Colonic mucosa (tissue), 4 donors: ENCODE measurements at places on chromosomes 1 and 21. TPM values are rescaled to one million over a fixed set of nuclear protein-coding genes. Genes with fewer than 3 reads are reported as not detected.

DNA sequence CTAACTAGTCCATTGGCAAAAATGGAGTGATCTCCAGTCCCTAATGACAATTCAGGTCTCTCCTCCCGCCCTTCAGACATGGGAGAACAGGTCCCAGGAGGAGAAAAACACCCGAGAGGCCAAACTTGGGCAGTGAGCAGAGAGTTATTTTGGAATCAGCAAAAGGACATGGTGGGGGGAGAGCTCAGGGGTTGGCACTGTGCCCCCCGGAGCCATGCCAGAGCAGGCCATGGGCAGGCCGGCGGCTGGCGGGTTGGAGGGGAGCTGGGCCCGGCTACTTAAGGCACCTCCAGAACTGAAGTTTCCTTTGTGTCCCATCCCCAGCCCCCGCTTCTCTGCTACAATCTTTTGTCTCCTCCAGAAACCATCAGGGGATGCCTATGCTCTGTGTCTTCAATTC is 7.1 kb downstream of the LGR6 start:
- DNase-seq, result no peak
- no peaks in the 10 kb centered on the region for H3K36me3 ChIP-seq
- H3K27ac ChIP-seq, result no peak overlapping the region
- no peaks in the 10 kb centered on the region for H3K4me1 ChIP-seq
- H3K27me3 ChIP-seq, result no peaks in the 10 kb centered on the region

GRCh38 chr1:21854751-21855131 is 42.7 kb downstream of the LDLRAD2 start:
- H3K36me3 ChIP-seq, result peaks cover 21% of the 10 kb centered on the region
- H3K27me3 ChIP-seq, result no peaks in the 10 kb centered on the region
- no peak overlapping the region for H3K4me3 ChIP-seq
- DNase-seq, result no peak

DNA sequence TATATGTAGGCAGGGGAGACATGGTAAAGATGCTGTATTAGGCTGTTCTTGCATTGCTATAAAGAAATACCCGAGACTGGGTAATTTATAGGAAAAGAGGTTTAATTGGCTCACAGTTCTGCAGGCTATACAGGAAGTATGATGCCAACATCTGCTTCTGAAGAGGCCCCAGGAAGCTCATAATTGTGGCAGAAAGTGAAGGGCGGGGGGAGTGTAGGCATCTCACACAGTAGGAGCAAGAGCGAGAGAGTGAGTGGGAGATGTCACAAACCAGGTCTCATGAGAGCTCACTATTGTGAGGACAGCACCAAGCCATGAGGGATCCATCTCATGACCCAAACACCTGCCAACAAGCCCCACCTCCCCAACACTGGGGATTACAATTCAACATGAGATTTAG is 21.1 kb downstream of the MAN1A2 start:
- H3K4me1 ChIP-seq, result no peaks in the 10 kb centered on the region
- H3K27me3 ChIP-seq, result no peaks in the 10 kb centered on the region
- H3K36me3 ChIP-seq, result no peaks in the 10 kb centered on the region
- DNase-seq, result no peak
- no peak overlapping the region for H3K27ac ChIP-seq

DNA sequence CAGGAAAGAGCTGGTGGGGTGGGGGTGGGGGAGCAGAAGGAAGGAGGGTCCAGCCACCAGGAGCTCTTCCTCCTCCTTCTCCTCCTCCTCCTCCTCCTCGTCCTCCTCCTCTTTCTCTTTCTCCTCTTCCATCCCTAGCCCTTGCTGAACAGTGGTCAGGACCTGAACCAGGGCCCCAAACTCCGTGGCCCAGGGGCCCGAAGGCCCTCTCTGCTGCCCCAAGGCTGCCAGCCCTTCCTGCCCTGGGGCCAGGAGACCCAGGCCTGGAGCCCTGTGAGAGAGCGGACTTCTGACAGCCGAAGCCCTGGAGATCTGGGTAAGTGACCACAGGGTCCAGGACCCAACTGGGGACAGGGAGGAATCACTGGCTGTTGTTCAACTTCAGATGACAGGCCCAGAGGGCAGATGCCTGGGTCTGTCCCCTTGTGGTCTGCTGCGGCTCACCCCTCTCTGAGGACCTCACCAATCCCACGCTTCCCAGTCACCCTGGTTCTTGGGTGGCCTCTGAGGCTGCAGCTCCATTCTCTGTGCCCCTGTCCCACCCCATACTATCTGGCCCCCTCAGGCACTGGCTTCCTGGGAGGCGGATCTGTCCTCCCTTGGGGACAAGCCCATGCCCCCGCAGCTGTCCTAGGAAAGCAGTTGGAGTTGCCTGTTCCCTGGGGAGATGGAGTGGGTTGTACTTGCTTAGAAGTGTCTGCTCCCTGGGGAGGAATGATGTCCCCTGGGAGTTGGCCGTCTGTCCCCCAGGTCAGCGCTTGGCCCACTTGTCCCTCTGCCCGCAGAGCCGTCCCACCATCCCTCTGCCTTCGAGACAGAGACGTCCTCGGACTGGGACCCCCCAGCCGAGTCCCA is 51.8 kb downstream of the VWA5B1 start:
- H3K27ac ChIP-seq, result no peak overlapping the region
- H3K4me1 ChIP-seq, result no peaks in the 10 kb centered on the region
- no peaks in the 10 kb centered on the region for H3K36me3 ChIP-seq
- no peak overlapping the region for H3K4me3 ChIP-seq

DNA sequence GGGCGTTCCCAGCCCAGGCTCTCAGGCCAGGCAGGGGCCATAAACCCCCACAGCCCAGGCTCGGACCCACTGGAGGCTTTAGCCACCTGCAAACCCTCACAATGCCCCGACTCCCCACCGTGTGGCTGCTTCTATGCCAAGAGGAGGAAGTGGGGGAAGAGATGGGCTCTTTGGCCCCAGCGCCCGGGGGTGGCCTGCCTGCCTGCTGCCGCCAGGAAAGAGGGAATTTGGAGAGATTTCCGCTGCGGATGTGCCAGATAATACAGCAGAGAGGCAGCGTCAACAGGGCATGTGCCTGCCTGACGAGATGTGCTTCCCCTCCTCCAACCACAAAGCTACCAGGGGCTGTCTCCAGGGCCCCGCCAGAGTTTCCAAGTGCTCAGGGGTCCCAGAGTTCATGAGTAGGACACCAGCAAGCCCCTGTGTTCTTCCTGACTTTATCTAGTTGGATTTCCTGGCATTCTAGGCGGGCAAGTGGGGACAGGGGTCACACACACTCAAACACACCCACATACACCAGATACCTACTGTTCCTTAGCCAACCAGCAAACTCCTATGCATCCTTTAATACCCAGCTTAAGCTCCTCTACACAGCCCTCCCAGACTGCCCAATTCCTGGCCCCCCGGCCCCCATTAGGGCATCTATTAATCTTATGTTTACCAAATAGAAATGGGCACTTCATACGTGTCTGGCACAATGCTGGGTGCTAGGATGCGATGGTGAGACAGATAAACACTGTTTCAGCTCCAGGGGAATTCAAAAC is 14.1 kb downstream of the EPHA2 start:
- H3K4me3 ChIP-seq, result no peak overlapping the region
- no peaks in the 10 kb centered on the region for H3K36me3 ChIP-seq
- no peak for DNase-seq
- no peak overlapping the region for H3K27ac ChIP-seq
- H3K4me1 ChIP-seq, result peaks cover 15% of the 10 kb centered on the region

- H3K36me3 ChIP-seq, result no peaks in the 10 kb centered on the region
- no peaks in the 10 kb centered on the region for H3K27me3 ChIP-seq
- no peak overlapping the region for H3K27ac ChIP-seq
- no peaks in the 10 kb centered on the region for H3K4me1 ChIP-seq
Measured at GRCh38 chr1:59323879-59324278, 27.0 kb downstream of the FGGY start.

GRCh38 chr1:171280599-171280998 is 32.3 kb downstream of the FMO1 start:
- no peak overlapping the region for H3K27ac ChIP-seq
- H3K27me3 ChIP-seq, result no peaks in the 10 kb centered on the region
- no peak for DNase-seq
- no peaks in the 10 kb centered on the region for H3K36me3 ChIP-seq

DNA sequence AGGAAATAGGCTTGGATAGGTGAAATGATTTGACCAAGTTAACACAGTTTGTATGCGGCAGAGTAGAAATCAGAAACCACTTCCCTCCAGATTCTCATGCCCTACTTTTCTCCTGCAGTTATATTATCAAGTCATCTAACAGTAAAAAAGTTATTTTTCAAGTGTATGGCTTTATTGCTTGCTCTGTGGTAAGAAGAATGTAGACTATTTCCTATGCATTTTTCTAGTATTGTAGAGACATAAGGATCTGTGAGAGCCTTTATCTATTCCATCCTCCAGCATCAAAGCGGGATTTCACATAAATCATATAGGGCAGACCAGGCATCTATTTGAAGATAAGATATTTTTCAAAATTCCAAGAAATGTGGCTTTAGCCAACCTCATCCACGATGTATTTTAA is 208.5 kb downstream of the TTLL7 start:
- H3K4me3 ChIP-seq, result no peak overlapping the region
- H3K36me3 ChIP-seq, result no peaks in the 10 kb centered on the region
- no peaks in the 10 kb centered on the region for H3K4me1 ChIP-seq
- DNase-seq, result no peak
- H3K27me3 ChIP-seq, result no peaks in the 10 kb centered on the region

DNA sequence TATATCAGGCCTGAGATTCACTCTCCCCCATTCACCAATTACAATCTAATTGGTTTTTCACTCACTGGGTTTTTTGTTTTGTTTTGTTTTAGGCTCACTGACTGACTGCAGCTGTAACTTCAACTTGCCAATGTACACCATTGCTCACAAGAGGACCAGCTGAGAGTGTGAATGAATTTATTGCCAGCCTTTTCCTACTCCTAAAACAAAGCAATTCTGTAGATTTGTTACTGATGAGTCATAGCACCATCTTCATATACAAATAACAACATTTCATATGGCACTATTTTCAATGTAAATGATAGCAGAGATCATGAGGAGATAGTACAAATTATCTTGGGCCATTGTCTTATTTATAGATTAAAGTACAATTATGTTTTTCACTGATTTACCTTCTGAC is 76.0 kb upstream of the DPYD start:
- no peaks in the 10 kb centered on the region for H3K27me3 ChIP-seq
- DNase-seq, result no peak
- no peaks in the 10 kb centered on the region for H3K36me3 ChIP-seq
- no peaks in the 10 kb centered on the region for H3K4me1 ChIP-seq
- no peak overlapping the region for H3K4me3 ChIP-seq
- H3K27ac ChIP-seq, result no peak overlapping the region

DNA sequence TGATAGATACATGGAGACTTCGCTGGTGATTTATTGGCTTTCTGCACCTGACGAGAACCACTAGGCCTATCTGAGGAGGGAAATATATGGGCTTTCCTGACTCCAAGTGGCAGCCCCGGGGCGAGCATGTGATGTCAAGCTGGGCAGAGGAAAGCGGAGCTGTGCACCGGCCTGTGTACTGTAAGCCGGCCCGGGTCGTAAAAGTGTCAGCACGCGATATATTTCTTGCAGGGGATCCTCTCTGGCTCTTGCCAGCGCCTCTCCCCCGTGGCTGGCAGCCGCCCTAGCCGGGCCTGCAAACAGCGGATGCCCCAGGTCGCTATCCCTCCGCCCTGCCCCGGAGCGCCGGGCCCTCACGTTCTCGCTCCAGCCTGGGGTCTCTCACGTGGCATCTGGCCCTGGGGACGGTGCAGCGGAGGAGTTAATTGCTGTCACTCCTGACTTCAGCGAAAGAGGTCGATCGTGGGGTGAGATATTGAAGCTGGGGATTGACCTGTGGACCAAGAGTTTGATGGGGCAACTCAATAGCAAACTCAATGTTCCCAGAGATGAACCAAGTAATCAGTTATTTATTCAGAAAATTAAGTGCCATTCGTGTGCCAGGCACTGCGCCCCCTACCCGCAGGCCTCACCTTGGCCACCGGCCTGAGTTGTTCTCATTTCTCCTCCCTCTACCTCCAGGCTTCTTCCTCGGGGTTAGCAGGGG is 41.0 kb upstream of the HAO2 start:
- H3K36me3 ChIP-seq, result no peaks in the 10 kb centered on the region
- peak; percentile 49 for DNase-seq
- H3K27ac ChIP-seq, result no peak overlapping the region
- H3K27me3 ChIP-seq, result no peaks in the 10 kb centered on the region

GRCh38 chr1:215731699-215732098 is 164.6 kb downstream of the KCTD3 start:
- DNase-seq, result no peak
- no peaks in the 10 kb centered on the region for H3K27me3 ChIP-seq
- no peak overlapping the region for H3K4me3 ChIP-seq
- no peak overlapping the region for H3K27ac ChIP-seq
- no peaks in the 10 kb centered on the region for H3K36me3 ChIP-seq

GRCh38 chr1:208162903-208163302 is 81.3 kb downstream of the PLXNA2 start:
- H3K27ac ChIP-seq, result peak overlapping the region; percentile 40
- DNase-seq, result peak; percentile 65
- H3K4me1 ChIP-seq, result peaks cover 13% of the 10 kb centered on the region
- H3K27me3 ChIP-seq, result no peaks in the 10 kb centered on the region
- H3K36me3 ChIP-seq, result no peaks in the 10 kb centered on the region

GRCh38 chr21:15093216-15093615 is 28.4 kb upstream of the NRIP1 start:
- no peaks in the 10 kb centered on the region for H3K4me1 ChIP-seq
- H3K27me3 ChIP-seq, result no peaks in the 10 kb centered on the region
- DNase-seq, result no peak
- no peak overlapping the region for H3K27ac ChIP-seq
- no peak overlapping the region for H3K4me3 ChIP-seq

- no peak for DNase-seq
- H3K4me3 ChIP-seq, result no peak overlapping the region
Measured at GRCh38 chr1:1285102-1285571, 4.9 kb downstream of the SCNN1D start.

Gene CCDC17
- total RNA-seq, result 2.4 TPM

Gene CXADR
- total RNA-seq, result 93.9 TPM

Gene CATSPERE
- 0.22 TPM for total RNA-seq

Gene DISC1
- total RNA-seq, result 5.3 TPM

Gene ADORA3
- 1.3 TPM for total RNA-seq

Gene ANKRD34A
- 0.44 TPM for total RNA-seq

Gene TUFT1
- 40.6 TPM for total RNA-seq

Gene GRHL3
- total RNA-seq, result 1.5 TPM

Gene PTGER3
- total RNA-seq, result 3.7 TPM

Gene IL23R
- 1.2 TPM for total RNA-seq

Gene NEK2
- total RNA-seq, result 9.3 TPM
